Activated CD4-positive, alpha-beta T cell treated with anti-CD3 and anti-CD28 coated beads for 24 hours (primary cell): ENCODE measurements at places on chromosomes 2 and 18.

- no peak for DNase-seq
These were observed 55.3 kb upstream of the SULT1C3 start for GRCh38 chr2:108184419-108184818.

DNA sequence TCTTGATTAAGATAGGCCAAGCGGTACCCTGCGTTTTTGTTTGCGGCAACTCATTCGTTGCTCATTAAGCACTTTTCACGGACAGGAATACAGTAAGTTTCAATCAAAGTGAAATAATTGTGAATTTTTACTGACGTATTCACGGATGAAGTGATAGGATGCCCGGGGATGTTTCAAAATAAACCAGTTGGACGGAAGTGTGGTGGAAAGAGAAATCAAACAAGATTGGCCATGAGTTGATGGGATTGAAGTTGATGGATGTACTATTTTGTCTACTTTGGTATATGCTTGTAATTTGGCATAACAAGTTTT lies 481 bp downstream of the TMEM177 start:
- DNase-seq = no peak

GRCh38 chr2:205217004-205217403 lies 465.3 kb upstream of the NRP2 start:
- no peak for DNase-seq

- no peak for DNase-seq
These were observed 59.3 kb downstream of the SERTAD2 start for GRCh38 chr2:64594226-64594989.
